HS-5 (cell line): ENCODE measurements at places on chromosomes 5 and 9.

DNA sequence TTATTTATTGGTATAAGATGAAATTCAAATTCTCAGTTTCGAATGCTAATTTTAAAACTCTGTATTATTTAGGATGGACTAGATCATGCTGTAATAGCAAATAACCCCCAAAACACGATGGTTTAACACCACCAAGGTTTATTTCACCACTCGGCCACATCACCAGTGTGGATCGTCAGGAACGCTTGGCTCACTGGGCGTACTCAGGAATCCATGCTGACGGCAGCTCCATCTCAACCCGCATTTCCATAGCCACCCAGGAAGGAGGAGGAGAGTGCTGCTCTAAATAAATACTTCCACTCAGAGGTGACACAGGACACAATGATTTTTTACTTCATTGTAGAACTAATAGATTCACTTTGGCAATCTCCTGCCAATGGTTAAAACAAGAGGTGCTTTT, 347.4 kb downstream of the SH3GL2 start:
- no peak for DNase-seq

DNA sequence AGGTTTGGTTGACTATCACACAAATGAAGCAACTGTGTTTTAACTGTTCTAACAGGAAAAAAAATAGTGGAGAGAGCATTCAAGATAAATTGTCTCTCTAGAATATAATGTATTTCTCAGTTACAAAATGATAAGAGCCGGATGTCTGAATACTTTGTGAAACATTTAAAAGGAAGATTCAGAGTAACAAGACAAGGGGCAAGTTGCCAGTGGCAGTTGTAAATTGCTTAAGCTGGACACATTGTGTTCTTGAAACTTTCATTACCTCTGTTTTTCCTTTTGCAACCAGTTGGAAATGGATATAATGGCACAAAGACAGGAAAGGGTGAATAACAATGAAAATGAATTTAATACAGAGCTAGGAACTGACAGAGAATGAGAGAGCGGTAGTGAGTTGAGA, 15.2 kb upstream of the TBCA start:
- DNase-seq, result no peak

- no peak for DNase-seq
Observed at GRCh38 chr9:95511616-95511931, 5.2 kb downstream of the PTCH1 start.

DNA sequence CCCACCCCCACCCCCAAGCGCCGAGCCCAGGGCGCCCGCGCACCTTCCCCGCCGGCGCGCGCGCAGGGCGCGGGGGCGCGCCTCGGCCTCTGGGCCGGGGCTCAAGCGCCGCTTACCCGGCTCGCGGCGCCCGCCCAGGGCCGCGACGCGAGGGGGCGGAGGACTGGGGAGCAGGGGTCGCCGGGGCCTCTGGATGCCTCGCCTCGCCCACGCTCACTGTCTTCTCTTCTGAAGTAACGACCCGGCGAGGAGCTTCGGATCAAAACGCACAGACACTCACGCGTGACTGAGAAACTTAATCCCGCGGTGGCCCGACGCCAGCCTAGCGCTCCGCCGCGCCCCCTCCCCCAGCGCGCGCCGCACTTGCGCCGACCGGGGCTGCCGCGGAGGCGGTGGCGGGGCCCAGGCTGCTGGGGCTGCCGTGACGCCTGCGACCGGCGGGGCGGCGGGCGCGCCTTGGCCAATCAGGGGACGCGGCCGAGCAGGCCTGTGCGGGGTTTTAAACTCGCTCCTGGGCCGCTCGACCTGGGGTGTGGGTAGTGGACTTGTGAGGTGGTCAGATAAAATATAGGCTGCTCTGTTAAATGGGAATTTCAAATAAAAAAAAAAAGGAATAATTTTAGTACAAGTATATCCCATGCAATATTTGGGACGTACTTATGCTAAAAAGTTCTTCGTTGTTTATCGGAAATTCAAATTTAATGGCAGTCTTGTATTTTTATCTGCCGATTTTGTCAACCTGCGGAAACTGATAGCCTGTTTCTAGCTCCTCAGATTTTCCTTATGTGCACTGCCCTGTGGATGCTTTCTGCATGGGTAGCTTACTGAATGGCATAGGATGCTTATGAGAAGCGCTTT, at the start of gene MPDZ:
Gene MPDZ (minus strand): TSS at position 409 of the 858 bp plus-strand sequence. CDS start 29,377 bp downstream, outside the sequence.
- DNase-seq, result no peak

GRCh38 chr9:126125177-126125576, 201.5 kb upstream of the MVB12B start:
- no peak for DNase-seq

DNA sequence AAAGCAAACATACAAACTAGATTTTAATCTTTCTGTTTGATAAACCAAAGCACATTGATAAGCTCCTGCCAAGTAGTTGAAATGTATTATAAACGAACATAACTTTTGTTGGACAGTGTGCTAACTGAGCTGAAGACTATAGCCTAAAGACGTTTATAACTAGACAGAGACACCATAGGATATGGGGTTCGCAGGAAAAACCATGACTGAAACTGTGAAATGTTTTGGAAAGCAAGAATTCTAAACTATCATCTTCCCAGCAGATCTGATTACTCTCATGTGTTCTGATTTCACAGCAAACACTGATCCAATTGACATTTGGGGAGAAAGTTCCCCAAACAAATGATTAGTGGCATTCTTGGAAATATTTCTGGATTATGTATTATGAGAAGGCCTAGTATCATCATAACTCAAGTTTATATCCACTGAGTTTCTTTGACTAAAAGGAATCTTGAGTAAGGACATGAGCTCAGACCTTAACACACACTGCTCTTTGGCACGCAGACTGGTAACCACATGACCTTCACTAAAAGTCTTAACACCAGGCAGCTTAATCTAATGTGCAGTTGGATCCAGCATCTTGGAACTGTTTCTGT, 375.2 kb downstream of the ZNF608 start:
- DNase-seq, result no peak

- DNase-seq, result no peak
Observed at GRCh38 chr9:120733190-120733589, 18.9 kb upstream of the MEGF9 start.

DNA sequence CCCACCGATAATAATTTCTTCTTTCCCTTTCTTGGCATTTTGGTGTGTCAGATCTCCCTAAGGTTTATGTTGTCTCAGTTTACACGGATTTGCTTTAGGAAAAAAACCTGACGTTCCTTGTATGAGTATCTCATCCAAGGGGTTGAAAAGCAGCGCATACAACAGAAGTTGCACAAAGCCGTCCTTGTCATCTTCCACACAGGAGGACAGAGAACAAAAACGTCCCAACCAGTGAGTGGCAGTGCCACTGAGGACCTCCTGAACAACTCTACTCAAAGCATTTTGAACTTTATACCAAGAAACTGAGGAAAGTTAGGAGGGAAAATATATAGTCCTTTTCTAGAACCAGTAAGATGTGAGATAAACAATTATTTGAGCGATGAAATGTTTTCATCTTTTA, 547.0 kb downstream of the PDE4D start:
- DNase-seq, result no peak

DNA sequence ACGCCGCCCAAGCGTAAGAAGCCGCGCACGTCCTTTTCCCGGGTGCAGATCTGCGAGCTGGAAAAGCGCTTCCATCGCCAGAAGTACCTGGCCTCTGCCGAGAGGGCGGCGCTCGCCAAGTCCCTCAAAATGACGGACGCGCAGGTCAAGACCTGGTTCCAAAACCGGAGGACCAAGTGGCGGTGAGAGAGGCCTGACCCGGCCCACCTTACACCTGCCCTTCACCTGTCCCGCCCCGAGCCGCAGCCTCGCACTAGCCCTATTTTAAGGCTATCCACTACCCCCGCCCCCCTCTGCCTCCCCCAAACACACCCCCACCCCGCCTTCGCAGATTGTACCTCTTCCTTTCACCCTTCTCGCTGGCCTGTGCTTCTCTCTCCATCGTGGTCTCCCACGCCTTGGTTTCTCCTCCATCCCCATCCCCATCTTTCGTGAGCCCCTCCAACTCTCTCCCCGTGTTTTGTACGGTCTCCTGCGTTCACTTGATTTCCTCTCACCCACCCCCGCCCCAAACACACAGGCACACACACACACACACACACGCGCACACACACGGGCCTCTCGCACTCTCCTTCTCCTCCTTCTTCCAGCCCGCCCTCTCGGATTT, 1.3 kb downstream of the TLX3 start:
- no peak for DNase-seq
